Fibroblast of skin of abdomen (primary cell): ENCODE measurements at places on chromosomes 12 and 14.
A peak's percentile ranks its signal among the peaks of the same experiment; 100 is the strongest.

- DNase-seq, result no peak
Measured at GRCh38 chr12:113091506-113091905, 35.0 kb downstream of the DTX1 start.

- DNase-seq, result no peak
Measured at GRCh38 chr12:49664167-49664566, 40.8 kb downstream of the PRPF40B start.

DNA sequence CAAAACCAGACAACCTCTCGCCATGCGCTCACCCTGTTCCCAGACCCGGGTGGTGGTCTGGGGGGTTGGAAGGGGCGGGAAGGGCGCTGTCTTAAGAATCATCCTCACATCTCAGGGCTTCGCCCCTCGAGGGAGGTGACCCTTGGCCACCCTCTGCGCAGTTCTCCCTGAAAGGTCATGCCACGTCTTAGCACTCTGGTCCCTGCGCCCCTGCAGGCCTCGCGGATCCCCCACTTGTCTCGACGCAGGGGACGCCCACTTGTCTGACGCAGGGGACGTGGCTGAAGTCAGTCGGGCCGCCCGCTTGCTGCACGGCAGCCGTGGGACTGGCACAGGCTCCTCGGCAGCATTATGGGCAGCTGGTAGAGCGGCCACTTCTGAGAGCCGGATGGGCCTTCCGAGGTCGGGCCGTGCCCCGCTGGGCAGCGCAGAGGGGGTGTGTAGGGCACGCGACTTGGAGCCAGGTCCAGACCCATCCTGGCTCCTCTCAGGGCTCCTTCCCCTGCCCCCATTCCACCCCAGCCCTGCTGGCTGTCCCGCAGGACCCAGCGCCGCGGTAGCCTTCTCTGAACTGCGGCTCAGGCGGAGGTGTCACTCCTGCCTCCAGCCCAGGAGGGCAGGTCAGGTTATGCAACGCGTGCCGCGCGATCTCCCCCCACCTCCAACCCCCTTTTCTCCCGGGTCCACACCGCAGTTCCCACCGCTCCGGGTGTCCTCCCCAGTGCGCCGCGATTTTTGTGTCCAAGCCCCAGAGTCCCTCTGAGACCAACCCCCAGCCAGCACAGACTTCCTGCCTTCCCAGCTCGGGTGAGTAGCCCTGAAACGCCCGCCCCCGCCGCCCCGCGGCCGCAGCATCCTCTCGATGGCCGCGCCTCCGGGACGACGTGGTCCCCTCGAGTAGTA lies 40.9 kb upstream of the CAPRIN2 start:
- peak; percentile 86 for DNase-seq

- DNase-seq, result peak; percentile 68
Measured at GRCh38 chr14:101408077-101408831, 153.0 kb upstream of the DIO3 start.

GRCh38 chr12:114926341-114926740 lies 242.4 kb upstream of the TBX3 start:
- DNase-seq, result no peak

DNA sequence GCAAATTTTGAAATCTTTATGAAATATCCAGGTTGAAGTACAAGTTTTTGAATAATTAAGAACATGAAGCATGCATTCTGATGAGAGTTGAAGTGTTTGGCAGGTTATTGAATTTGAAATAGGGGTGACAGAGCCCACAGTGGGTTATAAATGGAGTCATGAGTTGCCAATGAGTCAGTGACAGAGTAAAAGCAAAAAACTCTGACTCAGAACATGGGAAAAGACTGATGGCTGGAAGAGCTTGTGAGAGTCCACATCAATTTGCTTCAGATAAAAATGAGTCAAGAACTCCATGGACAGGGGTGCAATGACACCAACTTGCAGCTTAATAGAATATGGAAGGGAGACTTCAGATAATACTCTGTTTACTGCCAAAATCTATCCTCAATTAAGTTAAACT lies 105.3 kb downstream of the SLC6A15 start:
- peak; percentile 43 for DNase-seq

DNA sequence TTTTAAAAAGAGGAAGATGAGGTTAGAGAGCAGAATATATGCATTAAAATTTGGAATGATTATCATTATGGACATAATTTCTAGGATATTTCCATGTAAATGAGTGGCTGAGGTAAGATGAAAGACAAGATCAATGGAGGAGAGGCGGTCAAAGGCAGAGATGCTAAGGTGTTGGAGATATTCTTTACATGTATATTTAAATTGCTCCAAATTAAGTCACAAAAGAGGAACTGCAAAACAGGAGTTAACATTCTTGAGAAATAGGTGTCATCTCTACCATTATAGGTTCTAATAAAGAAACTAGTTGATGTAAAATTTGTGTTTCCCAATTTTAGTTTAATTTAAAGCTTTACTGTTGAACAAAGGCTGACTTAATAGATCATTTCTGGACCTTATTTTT lies 268.5 kb upstream of the PPFIA2 start:
- DNase-seq, result no peak

- no peak for DNase-seq
Measured at GRCh38 chr14:24957814-24958213, 92.1 kb downstream of the STXBP6 start.

- DNase-seq, result peak; percentile 50
Measured at GRCh38 chr14:99562856-99563748, 40.9 kb downstream of the CCDC85C start.

- no peak for DNase-seq
Measured at GRCh38 chr12:132502149-132502881, 12.4 kb downstream of the FBRSL1 start.

DNA sequence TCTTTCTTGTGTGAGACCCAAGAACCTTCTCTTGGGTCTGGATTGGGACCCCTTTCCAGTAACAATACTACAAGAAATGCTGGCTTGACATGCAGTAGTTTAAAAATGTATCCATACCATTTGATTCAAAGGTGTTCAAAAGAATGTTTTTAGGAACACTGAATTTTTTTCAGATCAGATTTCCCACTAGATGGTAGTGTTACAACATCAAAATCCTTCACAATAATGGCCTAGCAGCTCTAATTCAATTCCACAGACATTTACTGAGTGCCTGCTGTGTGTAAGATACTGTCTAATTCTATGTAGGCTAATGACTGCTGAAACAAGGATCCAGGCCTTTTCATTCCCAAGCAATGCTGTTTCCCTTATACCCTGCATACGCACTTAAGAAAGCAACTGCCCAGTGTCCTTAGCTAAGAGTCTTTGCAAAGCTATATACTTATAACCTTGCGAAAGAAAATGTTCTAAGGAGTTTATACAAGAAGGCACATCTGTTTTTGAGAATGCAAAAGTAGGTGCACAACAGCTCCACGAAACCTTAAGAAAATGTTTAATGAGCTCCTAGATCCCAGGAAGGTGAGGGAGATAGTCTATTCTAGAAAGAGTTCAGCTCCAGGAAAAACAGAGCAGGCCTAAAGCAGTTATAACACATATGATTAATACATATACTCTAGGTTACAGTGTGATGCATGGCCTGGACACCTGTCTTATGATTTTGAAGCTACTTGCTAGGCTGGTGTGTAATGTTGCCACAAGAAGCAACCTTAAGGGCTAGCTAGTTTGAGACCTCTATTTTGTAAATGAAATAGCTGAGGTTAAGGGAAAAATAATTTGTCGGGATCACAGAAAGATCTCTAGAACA lies 50.9 kb upstream of the PKP2 start:
- no peak for DNase-seq

DNA sequence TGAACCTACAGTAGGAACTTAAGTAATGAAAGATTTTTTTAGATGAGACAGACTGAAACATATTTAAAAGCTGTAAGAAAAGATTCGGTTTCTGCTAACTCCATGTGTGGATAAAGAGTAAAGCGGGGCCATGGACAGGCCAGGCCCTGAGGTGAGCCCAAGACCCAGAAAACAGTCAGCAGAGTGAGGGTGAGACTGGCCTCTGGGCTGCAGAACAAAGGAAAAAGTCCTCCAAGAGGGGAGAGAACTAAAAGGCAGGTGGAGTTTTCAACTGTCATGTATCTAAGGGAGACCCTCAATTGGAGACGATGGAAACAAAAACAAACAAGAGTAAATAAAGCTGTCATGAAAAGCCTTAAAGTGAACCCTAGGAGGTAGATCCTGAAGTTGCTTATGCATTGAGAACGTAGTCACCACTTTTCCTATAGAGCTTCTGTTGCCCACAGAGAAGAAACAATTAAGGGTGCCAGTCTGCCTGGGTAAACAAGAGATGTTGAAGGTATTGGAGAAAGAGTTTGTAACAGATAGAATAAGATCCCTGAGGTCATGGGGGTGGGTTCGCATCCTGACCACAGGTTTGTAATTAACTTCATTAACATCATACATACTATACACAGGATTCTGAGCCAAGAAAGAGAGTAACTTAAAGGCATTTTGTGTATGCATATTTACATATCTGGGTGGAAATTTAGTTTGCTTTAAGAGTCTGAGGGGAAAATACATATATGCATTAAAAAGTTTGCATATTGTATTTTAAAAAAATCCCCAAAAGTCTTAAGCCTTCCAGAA lies 268.7 kb upstream of the PDE3A start:
- DNase-seq, result no peak

GRCh38 chr12:118344829-118345228 lies 27.9 kb downstream of the TAOK3 start:
- no peak for DNase-seq

DNA sequence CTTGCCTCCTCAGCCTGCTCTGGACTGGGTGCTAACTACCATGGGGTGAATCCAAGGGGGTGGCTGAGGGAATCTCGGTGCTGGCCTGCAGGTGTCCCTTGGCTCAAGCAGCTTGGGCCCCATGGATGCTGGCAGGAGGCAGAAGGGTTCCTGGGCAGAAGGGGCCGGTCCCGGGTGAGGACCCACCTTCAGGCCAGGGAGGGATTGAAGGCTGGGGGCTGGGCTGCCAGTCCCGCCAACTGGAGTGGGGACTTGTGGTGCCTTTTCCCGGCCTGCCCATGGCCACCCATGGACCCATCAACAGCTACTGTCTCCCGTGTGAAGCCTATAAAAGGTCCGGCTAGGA lies 550.1 kb downstream of the SLC6A15 start:
- no peak for DNase-seq

- DNase-seq, result no peak
Measured at GRCh38 chr12:27236498-27236897, 7.6 kb upstream of the STK38L start.

- DNase-seq, result no peak
Measured at GRCh38 chr14:97626088-97626487, 828.9 kb downstream of the VRK1 start.

- DNase-seq, result peak; percentile 58
Measured at GRCh38 chr12:65640489-65640901, 183.8 kb upstream of the HMGA2 start.

DNA sequence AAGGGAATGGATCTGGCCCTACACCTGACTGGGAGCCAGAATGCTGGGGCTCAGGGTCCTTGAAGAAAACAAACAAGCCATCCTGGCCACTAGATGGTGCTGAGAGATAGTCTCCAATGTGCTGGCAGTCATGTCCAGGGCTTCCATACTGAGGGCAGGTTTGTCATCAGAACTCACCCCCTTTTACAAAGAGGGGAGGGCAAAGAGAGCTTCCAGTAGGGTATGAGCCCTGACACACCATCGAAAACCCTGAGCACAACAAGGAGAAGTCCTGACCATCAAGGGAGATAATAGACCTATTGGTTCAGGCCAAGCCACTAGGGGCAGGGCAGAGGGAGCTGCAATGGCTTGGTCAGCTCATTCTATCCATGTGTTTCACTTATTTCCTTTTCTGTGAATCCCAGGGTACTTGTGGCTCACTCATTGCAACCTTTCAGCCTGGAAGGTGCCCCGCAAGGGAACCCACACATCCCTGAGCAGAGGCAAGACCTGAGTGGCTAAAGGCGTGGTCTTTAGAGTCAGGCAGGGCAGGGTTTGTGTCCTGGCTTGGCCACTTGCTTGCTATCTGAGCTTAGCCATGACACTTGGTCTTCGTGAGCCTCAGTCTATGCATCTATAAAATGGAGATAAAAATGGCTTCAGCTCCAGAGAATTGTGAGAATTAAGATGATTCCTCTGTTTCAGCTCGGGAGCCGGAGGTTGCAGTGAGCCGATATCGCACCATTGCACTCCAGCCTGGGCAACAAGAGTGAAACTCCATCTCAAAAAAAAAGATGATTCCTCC lies 6.2 kb upstream of the PLEKHH1 start:
- DNase-seq, result peak; percentile 43

DNA sequence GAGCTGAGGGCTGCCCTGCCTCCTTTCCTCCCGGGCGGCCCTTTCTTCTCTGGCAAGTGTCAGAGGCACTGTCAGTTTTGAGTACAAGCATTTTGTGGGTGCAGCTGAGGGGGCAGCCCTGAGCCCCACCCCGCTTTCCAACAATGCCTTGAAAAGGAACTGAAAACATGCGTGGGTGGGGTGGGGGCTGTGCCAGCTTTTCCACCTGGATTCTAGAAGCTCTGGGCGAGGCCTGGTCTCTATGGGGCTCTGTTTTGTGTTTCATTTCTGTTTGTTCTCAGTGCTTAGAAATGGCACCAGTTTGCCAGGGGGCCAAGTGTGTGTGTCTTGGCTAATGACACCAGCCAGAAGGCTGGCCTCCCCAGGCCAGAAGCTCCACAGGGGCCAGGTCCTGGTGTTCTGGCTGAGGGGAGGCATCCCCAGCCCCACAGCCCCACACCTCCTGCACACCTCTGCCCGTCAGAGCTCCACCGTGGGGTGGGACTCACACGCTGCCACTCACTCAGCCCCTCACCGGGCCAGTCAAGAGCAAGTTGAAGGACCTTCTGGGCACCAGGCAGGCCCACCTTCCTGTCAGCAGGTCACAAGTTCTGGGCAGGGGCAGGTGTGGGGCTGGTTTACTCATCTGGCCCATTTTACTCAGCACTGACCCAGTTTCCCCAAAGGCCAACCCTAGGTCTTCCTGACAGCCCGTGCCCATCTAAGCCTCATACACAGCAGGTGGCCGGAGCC lies 155.1 kb downstream of the CALM1 start:
- no peak for DNase-seq

- no peak for DNase-seq
Measured at GRCh38 chr12:54148560-54149429, 40.0 kb downstream of the SMUG1 start.

- DNase-seq, result peak; percentile 50
Measured at GRCh38 chr12:14885718-14886221, at the start of gene MGP. Gene MGP, minus strand, starts transcription at chr12:14885854. Its CDS starts 63 bp downstream, at chr12:14885791.

DNA sequence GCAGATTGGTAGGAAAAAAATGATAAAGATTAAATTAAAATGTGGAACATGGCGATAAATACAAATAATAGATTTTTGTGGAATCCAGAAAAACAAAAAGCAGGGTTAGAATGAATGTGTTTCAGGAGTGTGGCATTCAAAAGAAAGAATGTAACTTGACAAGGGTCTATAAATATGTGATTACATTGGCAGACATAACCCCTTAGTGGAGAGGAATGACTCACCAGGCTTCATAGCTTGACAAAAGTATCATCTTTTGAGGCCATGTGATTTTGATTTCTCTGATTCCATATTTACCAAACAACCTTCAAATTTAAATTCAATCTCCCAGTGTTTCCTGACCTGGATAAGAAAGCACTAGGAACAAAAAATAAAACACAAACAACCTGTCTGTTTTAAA lies 24.4 kb upstream of the MGST1 start:
- DNase-seq, result peak; percentile 25
